ENCODE measurements at places on chromosomes 13 and 19. TPM values are rescaled to one million over a fixed set of nuclear protein-coding genes. Genes with fewer than 3 reads are reported as not detected.

GRCh38 chr19:50764409-50764808 lies 5.9 kb upstream of the GPR32 start:
- no peak for DNase-seq

Gene CYP2F1
- total RNA-seq, result not detected

- DNase-seq, result no peak
Observed at GRCh38 chr13:98478189-98479129, 98.4 kb downstream of the STK24 start.

- no peak for DNase-seq
Observed at GRCh38 chr13:31001647-31002046, 69.2 kb downstream of the TEX26 start.

Measured in Caco-2 (cell line).